ENCODE measurements at places on chromosomes 7 and 10. TPM values are rescaled to one million over a fixed set of nuclear protein-coding genes. Genes with fewer than 3 reads are reported as not detected.

- DNase-seq, result no peak
These were observed 136.2 kb downstream of the PRPF18 start for GRCh38 chr10:13722747-13723653.

DNA sequence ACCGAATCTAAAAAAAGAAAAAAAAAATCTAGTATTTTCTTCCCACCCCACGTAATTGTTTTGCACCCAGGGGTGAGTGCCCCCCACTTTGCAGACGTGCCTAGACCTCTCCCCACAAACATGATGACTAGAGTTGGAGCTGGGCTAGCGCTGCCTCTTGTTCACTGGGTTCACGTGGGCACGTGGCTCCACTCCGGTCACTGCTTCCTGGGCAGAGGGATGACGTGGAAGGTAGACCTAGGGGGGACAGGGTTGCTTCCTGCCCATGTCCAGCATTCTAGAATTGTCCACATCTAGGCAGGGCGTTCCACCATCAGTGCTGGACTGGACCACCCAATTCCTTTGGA lies 861 bp upstream of the LIMK1 start:
- DNase-seq, result no peak

GRCh38 chr7:195010-195829 lies 2.8 kb downstream of the FAM20C start:
- DNase-seq, result no peak

- no peak for DNase-seq
These were observed 251.5 kb upstream of the PLPP4 start for GRCh38 chr10:120205368-120206018.

DNA sequence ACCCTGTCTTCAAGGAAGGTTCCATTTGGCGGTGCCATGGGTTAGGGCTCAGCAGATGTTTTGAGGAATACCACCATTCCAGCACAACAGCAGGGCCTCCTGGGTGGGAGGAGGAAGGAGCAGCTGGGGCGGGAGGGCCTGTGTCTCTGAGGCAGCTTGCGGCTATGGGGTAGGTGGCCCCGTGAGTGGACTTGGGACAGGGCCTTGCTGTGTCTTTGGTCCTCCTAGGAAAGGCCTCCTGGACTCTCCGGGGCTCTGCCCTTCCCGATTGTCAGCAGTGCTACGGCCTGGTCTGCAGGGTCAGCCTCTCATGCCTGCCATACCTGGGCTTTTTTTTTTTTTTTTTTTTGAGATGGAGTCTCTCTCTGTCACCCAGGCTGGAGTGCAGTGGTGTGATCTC lies 96.7 kb downstream of the PAXIP1 start:
- DNase-seq, result no peak

DNA sequence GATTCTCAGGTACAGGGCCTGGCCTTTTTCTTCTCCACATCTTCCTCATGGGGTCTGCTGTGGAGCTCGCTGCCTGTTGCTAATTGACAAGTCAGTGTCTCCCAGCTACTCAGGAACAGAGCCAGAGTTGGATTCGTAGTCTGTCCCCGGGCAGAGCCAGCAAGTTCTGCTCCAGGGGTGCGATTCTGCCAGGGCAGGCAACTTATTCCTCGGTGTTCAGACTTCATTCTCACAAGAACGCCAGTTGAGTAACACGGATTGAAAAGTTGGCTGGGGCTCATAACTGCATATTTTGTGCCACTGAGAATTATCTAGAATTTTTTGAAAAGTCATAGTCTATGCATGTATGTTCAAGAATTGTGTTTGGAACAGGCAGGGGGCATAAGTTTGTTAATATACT lies 336.7 kb upstream of the NPVF start:
- no peak for DNase-seq

GRCh38 chr10:81021428-81022129 lies 483.9 kb downstream of the SH2D4B start:
- DNase-seq, result no peak

- DNase-seq, result peak; percentile 34
These were observed 2.2 kb downstream of the STRIP2 start for GRCh38 chr7:129436335-129436923.

- DNase-seq, result no peak
These were observed 76.2 kb downstream of the SFMBT2 start for GRCh38 chr10:7334642-7334964.

GRCh38 chr10:74177140-74177677 lies 26.2 kb downstream of the ADK start:
- DNase-seq, result peak; percentile 98

GRCh38 chr7:138755842-138756590 lies 41.8 kb upstream of the TMEM213 start:
- DNase-seq, result peak; percentile 77

GRCh38 chr10:80509403-80510161 lies 28.1 kb upstream of the SH2D4B start:
- DNase-seq, result no peak

DNA sequence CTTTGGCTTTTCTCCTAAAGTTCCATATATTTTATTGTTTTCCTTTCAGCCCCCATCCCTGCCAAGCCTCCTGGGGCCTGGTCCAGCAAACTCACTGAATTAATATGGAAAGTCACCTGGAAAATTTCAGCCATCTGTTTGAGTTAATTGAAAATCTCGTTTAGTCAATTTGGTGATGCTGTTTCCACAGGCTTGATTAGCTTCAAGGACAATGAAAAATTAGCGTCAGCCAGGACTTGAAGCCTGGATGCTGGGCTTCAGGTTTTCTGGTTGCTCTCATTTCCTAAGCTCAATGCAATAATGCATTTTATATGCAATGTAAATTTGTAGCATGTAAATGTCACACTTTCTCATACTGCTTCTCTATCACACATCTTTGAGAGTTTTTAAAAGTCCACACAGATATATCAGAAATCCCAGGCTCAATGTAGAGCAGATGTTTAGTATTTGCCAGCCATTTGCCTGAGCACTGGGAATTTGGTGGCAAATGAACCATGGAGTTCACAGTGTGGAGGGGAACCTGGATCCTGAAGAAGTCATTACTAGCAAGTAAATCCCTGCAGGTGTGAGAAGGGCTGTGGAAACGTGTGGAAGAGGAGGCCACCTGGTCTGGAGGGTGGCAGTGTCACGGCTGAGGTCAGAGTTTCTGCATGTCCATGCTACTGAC lies 228.5 kb downstream of the PAXIP1 start:
- DNase-seq, result no peak

DNA sequence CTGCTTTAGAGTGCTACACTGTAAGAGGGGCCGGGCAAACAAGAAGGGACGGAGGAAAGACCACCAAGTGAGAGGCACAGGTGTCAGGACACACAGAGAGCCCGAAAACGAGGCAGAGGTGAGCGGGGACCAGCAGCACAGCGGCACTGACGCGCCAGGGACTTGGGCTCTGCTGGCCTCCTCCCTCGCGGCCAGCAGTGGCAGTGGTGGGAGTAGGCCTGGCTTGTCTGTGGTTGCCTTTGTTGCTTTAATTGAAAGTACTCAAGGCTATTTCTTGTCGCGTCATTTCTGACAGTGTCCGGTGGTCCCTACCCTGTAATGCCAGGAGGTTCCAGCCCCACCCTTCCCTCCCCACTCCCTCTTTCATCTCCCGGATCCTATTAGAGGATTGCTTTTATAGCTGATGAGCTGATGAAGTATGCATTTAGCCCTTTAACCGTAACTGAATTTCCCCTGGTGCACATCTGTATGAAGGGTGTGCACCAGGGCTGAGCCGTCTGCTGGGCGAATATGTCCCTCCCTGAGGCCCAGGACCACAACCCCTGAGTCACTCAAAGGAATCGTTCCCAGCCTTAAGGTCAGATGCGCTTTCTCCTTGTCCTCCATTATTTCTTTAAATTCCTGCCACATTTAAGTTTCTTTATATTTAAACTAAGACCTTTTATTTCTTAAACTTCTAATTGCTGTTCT lies 39.5 kb upstream of the FAM20C start:
- no peak for DNase-seq

- no peak for DNase-seq
These were observed 98.5 kb upstream of the ZMIZ1 start for GRCh38 chr10:78970261-78970660.

ASB10 gene
- not detected for total RNA-seq

NCF1 gene
- total RNA-seq, result not detected

PPP2R2D gene
- 40.3 TPM for total RNA-seq

CELF2 gene
- not detected for total RNA-seq

ZNF107 gene
- 4.8 TPM for total RNA-seq

LHFPL3 gene
- not detected for total RNA-seq
